ENCODE measurements at places on chromosomes 4 and X.

GRCh38 chr4:115053313-115053712, 60.1 kb downstream of the NDST4 start:
- DNase-seq, result no peak

DNA sequence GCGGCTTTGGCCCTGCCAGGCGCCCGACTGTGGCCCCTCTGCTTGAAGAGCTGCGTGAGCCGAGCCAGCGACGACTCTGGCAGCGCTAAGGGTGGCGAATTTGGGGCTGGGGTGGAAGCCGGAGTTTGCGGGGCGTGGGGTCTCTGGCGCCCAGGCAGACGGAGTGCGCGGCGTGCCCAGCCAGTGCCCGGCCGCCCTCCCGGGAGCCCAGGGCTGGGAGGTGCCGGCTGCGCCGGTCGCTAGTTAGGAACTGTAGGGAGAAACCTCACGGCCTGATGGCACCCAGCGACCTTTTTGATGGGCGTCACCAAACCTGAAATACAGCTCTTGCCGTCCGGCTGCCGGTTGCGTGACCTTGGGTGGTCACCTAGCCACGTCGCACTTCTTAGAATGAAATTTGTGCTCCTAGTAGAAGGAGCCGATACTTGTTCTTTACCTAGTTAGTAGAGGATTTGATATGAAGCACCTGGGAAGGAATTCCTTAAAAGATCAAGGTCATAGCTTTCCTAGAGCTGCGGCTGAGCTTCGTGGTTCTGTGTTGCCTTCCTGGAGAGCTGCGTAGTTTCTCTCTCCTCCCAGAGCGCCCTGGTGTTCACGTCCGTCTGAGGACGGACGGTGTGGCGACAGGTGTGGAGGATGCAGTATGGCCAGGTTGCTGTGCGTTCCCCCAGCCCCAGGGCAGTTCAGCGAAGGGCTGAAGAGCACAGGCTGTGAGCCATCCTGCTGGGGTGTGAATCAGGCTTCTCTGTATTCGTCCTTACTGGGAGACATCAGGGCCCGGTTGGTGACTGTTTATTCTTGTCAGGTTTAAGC, 680 bp downstream of the MAEA start:
- DNase-seq, result no peak

GRCh38 chr4:30753316-30753715, 33.1 kb downstream of the PCDH7 start:
- no peak for DNase-seq

DNA sequence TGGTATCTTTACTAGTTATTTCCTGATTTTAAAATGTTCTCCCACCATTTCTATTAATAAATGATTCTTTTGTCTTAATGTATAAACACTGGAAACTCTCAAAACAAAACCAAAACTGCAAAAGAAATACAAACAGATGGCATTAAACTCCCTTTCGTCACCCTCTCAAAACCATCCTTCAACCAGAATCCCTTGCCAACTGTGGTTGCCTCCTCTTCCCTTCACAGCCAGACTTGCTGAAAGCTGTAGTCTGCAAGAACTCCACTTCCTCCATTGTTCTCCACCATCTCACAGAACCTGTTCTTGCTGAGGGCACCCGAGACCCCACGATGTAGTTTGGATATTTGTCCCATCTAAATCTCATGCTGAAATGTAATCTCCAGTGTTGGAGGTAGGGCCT, 96.5 kb downstream of the WWC2 start:
- no peak for DNase-seq

DNA sequence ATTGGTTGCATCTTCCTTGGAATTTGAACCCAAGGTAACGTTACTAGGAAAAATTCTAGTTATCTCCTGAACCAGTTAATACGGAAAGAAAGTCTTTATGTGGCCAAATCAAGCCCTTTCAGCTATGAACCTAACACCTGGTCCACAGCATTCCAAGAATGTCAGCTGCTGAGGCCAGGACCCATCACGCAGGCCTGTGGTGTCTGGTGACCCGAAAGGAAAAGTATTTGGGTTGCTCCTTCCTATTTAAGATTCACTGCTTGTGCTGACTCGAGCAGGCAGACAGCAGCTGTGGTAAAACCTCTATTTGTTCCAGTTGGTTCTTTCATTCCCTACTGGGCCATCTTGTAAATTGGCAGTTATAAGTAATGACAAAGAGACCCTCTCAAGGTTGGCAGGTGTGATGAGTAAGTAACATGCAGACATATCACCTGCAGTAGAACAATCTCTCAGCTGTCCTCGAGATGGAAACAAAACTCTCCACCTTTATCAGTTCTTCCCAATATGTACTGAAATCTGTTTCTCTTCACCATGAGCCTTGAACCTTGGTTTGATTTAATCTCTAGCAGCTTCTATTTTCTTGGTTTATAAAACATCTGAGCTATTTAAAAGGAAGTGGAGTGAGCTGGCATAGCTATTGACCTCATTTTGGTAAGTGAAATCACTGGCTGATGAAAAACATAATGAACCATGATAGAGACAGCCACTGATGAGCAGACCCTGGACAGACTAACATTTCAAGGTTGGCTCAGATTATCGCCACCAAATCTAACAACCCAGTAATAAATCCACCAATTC, 182.1 kb upstream of the SMIM31 start:
- no peak for DNase-seq
